CD8-positive, alpha-beta memory T cell (primary cell): ENCODE measurements at places on chromosomes 12 and 14. TPM values are rescaled to one million over a fixed set of nuclear protein-coding genes. Genes with fewer than 3 reads are reported as not detected.

ADAM20 gene
- total RNA-seq, result 0.31 TPM

NANOG gene
- total RNA-seq, result not detected

OVCH1 gene
- total RNA-seq, result not detected

KLRC4 gene
- total RNA-seq, result 16.2 TPM

DNA sequence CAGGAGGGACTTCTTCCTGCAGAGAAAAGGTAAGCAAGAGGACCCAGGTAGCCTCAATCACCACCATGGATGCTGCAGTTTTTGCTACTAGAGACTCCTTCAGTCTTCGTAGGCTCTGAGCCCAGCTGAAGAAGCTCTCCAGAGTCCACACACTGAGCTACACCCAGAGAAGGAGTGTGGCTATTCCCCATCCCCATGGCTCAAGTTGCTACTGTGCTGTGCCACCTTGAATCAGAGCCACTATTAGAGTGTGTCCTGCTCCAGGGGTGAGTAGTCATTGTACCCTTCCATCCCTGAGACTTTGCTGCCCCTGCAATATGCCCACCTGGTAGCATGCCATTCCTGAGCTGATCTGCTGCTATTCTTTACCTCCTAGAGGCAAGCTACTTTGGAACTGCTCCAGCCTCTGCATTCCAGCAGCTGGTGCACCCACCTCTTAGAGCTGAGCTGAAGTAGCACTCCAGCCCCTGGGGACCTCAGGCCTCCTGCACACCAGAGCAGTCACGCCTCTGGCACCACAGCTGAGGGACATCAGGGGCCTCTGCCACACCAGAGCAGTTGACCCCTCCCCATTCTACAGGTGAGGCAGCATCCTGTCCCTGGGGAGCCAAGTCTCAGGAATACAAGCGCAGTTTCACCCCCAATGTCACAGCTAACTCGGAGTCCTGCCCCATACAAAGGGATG, 213.0 kb downstream of the TRHDE start:
- H3K36me3 ChIP-seq, result no peaks in the 10 kb centered on the region
- no peaks in the 10 kb centered on the region for H3K27me3 ChIP-seq
- no peak overlapping the region for H3K27ac ChIP-seq
- H3K4me1 ChIP-seq, result no peaks in the 10 kb centered on the region

GRCh38 chr14:50725761-50726160, 57.7 kb upstream of the SAV1 start:
- peaks cover 11% of the 10 kb centered on the region for H3K4me1 ChIP-seq
- H3K4me3 ChIP-seq, result no peak overlapping the region
- peaks cover 40% of the 10 kb centered on the region for H3K36me3 ChIP-seq
- H3K27ac ChIP-seq, result no peak overlapping the region
- H3K27me3 ChIP-seq, result no peaks in the 10 kb centered on the region

- no peaks in the 10 kb centered on the region for H3K36me3 ChIP-seq
- no peak overlapping the region for H3K27ac ChIP-seq
- H3K4me1 ChIP-seq, result no peaks in the 10 kb centered on the region
- no peak for DNase-seq
- H3K4me3 ChIP-seq, result no peak overlapping the region
Measured at GRCh38 chr12:82529101-82529500, 157.6 kb upstream of the TMTC2 start.

DNA sequence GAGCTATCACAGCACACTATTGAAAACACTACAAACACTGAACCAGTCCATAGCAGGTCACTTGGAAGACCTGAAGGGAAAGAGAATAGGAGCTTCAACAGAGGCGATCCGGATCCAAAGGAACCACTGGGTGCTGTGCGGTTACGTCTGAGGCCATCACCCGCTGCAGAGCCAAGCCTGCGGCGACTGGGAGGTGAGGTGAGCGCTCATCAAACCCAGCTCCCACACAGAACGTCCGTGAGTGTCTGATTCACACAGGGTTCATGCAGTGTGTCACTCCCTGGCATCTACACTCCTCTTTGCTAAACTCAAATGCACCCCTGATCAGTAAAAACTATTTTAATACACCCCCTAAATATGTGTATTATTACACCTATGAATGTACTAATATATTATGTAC, 64.1 kb downstream of the TMEM132D start:
- H3K4me3 ChIP-seq, result no peak overlapping the region
- H3K27ac ChIP-seq, result no peak overlapping the region
- no peaks in the 10 kb centered on the region for H3K27me3 ChIP-seq
- no peaks in the 10 kb centered on the region for H3K36me3 ChIP-seq

DNA sequence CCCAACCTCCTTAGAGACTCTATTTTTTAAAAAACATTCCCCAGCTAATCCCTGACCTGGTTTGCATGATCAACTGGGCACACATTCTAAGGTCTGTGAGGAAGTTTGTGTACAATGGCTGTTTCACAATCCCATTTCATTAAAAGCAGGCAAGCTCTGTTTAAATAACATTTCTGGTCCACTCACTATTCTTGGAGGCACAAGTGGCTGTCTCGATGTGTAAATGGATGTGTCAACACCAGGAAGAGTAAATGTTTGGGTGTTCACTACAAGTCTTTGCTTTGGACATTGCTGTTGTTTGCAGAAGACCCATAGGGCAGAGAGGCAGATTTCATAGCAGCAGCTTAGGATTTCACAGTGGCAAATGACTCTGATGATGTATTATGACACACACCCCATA, 98.3 kb downstream of the PDZRN4 start:
- no peak overlapping the region for H3K27ac ChIP-seq
- H3K36me3 ChIP-seq, result no peaks in the 10 kb centered on the region
- no peak overlapping the region for H3K4me3 ChIP-seq
- H3K4me1 ChIP-seq, result no peaks in the 10 kb centered on the region
- no peaks in the 10 kb centered on the region for H3K27me3 ChIP-seq

DNA sequence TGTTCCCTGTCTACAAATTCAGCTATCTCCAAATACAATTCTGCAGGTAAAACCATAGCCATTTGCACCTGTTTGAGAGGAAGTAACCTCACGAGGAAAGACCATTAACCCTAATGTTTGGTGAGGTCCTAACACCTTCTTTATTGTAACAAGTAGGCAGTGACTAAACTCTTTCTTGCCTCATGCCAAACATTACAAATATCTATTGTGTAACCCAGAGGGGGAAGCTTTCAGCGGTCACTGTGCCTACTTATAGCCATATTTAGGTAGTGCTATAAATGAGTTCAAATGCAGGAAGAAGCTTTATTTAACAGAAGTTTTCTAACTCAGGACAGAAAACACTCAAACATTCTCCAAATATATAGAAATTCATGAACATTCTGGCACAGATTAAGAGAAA, 252.7 kb downstream of the LRFN5 start:
- H3K4me3 ChIP-seq, result no peak overlapping the region
- H3K36me3 ChIP-seq, result no peaks in the 10 kb centered on the region
- no peak overlapping the region for H3K27ac ChIP-seq

- no peak for DNase-seq
- peaks cover 21% of the 10 kb centered on the region for H3K4me1 ChIP-seq
- peak overlapping the region; percentile 45 for H3K27ac ChIP-seq
- no peaks in the 10 kb centered on the region for H3K36me3 ChIP-seq
- no peaks in the 10 kb centered on the region for H3K27me3 ChIP-seq
Measured at GRCh38 chr14:23154964-23155587, 28.4 kb downstream of the SLC7A8 start.

- no peaks in the 10 kb centered on the region for H3K36me3 ChIP-seq
- no peaks in the 10 kb centered on the region for H3K27me3 ChIP-seq
- H3K4me1 ChIP-seq, result peaks cover 32% of the 10 kb centered on the region
- no peak overlapping the region for H3K27ac ChIP-seq
Measured at GRCh38 chr14:101600891-101601605, 39.8 kb downstream of the DIO3 start.

DNA sequence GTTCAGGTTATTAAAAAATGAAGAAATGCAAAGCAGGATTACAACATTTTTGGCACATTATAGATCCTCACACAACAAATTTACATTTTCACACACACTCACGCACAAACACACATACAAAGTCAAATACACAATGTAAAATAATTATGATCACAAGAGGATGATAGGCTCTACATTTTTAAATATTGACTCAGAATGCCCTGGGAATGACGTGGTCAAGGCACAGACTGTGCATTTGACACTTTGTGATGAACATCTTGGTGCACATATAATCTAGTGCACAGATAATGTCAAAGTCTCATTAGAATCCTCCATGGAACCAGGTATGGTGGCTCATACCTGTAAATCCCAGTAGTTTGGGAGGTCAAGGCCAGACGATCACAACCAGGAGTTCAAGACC, 49.4 kb downstream of the DPF3 start:
- H3K27ac ChIP-seq, result no peak overlapping the region
- H3K4me3 ChIP-seq, result no peak overlapping the region
- no peaks in the 10 kb centered on the region for H3K4me1 ChIP-seq
- DNase-seq, result no peak
- no peaks in the 10 kb centered on the region for H3K36me3 ChIP-seq
